ENCODE measurements at places on chromosomes 2 and 18.

DNA sequence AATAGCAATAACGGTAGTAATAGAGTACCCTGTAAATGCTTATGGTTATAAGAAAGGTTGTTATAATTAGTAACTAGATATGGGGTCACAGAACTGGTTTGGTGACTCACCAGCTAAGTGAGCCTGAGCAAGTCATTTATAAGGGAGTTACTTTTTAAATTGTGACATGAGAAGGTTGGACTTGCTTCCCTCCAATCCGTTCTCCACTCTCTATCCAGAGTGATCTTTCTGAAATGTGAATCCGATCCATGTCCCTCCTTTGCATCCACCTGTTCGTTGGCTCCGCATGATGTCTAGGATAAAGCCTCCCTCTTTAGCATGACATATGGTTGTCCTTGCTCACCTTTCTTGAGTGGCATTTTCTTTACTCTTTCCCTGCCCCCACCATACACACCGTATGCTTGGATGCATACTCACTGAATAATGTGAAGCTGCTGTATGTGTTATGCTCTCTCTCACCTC, 83.1 kb downstream of the CDC42EP3 start:
- no peak for DNase-seq

DNA sequence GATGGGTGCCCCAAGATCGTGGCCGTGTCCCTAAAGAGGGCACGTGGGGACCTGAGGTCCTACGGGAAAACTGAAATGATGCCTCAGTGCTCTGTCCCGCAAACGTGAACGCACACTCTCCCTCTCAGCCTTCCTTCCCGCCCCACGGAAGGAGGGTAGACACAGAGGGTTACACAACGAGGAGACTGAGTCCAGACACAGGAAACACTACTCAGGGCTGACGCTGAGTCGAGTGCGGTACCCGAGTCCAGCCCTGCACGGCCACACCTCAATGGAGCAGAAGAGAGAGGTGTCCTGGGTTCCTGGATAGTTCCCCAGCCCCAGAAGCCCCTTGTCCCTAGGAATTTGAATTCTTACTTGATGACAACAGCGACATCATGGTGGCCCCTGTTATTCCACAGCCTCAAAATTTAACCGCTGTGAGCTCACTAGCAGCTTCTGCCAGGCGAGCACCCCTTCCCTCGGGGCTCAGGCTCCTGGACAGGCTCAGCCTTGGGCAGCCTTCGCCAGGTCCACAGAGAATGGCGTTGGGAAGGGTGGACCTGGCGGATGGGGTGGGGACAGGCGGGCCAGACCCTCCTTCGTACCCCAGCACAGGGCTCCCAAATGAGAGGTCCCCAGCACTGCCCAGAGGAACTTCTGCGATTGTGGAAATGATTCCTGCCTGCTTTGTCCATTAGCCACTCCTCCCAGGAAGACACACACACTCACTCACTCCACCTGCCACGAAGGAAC, 980 bp upstream of the RNPEPL1 start:
- peak; percentile 3 for DNase-seq

DNA sequence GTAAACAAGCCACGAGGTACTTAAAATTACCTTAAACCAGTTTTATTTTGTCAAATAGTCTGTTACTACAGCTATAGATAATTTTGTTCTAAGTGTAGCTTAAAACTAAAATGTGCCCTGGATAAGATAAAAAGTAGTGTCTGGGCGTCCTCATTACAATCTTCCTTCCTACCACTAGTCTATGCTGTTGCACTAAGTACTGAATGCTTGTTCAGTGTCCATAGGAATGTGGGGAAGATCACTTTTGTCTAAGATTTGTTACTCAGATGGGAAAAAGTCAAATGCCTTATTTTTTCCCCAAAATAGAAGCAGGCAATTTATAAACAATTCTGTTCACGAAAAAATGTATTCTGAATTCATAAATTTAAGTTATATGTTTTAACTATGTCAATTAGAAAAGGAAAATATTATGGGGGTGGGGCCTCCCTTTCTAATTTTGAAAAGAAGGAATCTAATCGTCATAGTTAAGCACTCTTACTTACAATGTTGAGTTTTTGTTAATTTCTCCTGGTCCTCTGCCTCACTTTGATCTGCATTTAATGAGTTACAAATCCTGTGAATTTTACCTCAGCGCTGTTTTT, 140.4 kb upstream of the VRK2 start:
- no peak for DNase-seq

DNA sequence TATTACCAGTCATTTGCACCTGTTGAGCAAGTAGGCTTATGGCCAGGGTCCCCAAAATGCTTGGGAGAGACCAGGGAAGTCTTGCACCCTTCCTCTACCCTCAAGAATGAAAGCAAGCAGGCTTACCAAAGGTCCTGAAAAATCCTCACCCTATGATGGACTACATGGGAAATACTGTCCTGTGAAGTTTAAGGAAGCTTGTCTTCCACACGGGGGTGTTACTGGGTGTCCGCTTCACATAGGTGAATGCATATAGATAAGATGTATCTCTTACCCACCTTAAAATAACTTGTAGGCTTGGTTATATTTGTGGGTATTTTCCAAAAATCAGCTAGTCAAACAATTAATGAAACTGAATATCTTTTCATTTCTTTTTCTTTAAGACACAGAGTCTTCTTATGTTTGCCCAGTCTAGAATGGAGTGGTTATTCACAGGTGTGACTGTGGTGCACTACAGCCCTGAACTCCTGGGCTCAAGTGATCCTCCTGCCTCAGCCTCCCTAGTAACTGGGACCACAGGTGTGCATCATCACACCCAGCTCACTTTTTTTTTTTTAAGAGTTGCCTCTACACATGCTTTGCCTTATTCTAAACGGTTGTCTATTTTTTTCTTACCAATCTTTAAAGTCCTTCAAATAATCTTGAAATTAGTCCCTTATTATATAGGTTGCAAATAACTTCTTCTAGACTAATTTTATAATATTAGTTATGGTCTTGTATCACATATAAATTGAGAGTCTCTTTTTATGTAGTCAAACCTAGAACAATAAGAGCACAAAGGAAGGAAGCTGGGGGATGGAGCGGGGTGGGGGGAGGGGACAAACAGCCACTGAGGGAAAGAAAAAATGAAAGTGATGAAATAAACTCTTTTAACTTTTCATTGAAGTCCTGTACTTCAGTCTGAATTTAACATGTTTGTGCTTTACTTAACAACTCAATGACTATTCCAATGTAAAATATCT, 49.0 kb downstream of the CERKL start:
- no peak for DNase-seq

- DNase-seq: no peak
Observed at GRCh38 chr2:240455647-240456446, 20.4 kb downstream of the GPC1 start.

DNA sequence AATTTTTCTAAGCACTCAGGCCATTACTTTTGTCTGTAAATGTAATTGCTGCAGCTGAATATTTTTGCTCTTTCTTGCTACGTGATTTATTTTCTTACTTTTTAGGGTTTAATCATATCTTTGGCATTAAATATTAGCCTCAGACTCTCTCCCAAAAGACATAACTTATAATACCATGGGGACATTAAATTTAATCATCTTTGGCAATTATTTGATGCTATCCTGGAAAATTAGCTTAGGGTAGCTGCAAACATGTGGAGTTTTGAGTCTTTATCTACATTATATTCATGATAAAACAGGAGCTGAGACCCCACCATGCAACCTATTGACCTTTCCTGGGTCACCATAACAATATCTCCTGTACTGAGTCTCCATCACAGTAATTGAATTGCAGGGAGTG, 59.1 kb upstream of the EDAR start:
- no peak for DNase-seq

GRCh38 chr2:8615252-8615575, 66.6 kb upstream of the ID2 start:
- no peak for DNase-seq

- DNase-seq: no peak
Observed at GRCh38 chr2:233817995-233818638, 36.2 kb downstream of the HJURP start.

DNA sequence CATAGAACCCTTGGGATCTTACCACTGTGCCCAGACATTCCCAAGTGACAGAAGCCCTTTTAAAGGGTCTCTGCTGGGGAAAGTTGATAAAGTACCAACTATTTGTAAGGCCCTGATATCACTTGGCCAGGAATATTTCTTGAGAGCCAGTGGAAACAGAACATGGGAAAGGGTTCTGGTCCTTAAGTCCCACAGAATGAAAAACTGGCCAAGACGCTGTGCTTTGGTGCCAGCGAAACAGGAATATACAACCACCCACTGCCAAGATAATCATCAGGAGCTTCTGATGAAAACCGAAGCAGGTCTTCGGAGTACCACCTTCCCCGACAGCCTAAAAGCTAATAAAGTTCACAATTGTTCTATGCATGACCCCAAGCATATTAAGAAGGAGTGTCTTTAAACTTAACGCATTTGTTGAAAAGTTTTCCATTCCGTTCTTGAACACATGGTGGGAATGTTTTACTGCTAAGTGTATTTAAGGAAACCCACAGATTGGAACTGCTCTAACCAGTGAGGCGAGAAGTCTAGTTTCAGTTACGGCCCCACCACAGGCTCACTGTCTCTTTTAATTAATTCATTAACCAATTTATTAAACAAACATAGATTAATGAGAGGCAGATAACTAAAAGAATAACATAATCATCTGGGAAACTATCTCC, 152.6 kb downstream of the ANKRD44 start:
- no peak for DNase-seq

- DNase-seq: no peak
Observed at GRCh38 chr2:85873679-85874078, 15.1 kb downstream of the ST3GAL5 start.

- no peak for DNase-seq
Observed at GRCh38 chr2:145687442-145688134, 1167.7 kb upstream of the ZEB2 start.

DNA sequence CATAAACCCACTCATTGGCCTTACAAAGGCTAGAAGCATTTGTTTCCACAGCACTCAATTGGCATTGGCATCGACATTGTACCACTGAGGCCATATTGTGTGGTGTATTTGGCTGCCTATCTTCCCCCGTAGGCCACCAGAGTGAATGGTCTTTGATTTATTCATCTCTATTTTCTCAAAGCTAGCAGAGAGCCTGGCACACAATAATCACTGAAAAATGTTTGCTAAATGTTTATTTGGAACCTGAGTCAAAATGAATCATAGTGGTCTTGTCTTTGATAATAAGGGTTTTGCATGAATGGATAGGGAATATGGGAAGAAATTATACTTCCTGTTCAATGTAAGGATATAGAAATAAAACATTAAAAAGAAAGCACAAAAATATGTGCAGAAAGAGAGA, 107.3 kb upstream of the SLC8A1 start:
- no peak for DNase-seq

GRCh38 chr18:32804134-32804888, 31.5 kb upstream of the KLHL14 start:
- no peak for DNase-seq

DNA sequence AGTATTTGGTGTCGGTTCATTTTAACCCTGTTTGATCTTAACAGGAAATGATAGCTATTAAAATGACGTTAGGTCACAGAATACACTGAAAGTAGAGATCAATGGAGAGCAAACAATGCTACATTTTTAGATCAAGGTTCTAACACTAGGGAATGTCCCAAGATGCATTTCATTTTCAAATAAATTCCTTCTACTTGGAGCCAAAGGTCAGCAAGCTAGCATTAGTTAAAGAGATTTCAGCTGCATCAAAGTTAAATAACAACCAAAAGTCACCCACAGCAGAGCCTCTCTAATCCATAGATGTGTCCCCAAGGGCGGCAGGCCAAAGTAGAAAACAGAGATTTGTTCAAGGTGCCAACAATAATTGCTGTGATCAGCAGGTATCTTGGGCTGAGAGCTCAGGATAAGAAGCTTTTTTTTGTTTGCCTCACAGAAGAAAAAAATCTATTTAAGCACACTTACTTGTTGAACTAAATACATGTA, 1233.6 kb upstream of the TMEFF2 start:
- DNase-seq: no peak

DNA sequence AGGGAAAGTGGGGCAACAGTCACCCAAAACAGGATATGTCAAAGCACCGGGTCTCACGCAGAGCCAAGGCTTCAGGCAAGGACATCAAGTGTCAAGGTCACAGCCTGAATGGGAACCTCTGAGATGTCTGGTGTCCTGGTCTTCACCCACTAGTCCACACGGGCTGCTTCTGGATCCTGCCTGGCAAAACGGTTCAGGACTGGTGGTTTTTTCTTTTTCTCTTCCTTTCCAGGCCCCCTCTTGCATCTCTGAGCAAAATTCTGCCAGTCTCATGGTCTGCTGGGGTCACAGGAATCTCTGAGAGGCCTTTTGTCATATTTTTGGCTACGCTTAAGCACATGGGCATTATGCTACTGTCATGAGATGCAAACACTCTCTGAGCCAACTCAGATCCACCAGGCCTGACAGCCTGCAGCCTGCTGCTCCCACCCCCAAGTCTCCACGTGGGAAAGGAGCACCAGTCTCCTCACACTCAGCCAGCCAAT, 518.2 kb upstream of the ZEB2 start:
- DNase-seq: no peak

- no peak for DNase-seq
Observed at GRCh38 chr2:194826241-194826640, 830.8 kb upstream of the SLC39A10 start.

GRCh38 chr2:119259296-119259860, 35.7 kb downstream of the STEAP3 start:
- no peak for DNase-seq

DNA sequence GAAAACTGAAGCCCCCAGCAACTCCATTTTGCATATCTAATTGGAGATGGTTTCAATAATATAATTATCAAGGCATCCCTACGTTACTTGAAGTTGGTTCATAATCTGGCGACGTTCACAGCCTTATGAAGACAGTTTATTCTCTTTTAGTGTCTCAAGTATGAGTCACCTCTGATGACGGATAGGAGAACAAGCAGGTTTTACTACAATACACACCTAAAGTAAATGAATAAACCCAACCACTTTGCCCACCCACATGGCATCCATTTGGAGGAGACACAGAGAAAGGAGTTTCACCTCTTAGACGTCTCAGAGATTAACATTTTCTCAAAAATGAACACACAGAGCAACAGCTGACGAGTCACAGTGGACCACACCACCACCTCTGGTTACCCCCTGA, 40.8 kb downstream of the BCL11A start:
- DNase-seq: no peak

- DNase-seq: no peak
Observed at GRCh38 chr18:43952398-43952797, 675.1 kb upstream of the SYT4 start.

DNA sequence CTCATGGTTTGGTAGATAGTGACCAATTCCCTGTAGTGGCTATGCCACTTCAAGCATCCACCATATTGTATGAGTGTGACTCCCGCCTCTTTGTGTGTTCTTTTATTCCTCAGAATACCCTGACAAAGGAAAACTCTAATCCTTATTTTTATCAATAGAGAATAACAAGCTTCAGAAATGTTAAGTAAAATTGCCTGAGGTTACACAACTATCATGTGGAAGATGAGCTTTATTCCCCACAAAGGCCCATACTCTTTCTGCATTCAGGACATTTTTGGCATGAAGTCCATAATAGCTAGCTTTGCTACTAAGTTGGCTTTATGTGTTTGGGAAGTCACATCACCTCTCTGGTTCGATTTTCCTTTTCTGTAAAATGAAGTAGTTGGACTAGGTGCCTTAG, 276.8 kb downstream of the PIK3C3 start:
- DNase-seq: no peak
